Posterior cingulate gyrus (tissue), 11 donors: ENCODE measurements at places on chromosomes 16 and 17.

DNA sequence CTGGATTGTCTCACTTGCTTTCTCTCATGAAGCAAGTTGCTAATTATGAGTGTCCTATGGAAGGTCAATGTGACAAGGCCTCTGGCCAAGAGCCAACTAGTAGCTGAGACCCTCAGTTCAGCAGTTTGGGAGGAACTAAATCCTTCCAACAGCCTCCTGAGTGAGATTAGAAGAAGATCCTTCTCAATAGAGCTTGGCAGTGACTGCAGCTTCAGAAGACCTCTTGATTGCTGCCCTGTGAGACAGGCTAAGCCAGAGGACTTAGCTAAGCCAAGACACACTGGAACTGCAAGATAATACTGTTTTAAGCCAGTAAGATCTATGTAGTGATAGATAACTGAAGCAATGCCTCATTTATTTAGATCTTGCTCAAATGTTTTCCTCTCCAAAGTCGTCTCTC is 34.3 kb downstream of the PCTP start:
- DNase-seq: no peak

GRCh38 chr17:68310152-68310551 is 18.9 kb downstream of the ARSG start:
- DNase-seq: no peak

GRCh38 chr16:2030036-2030435 is 3.3 kb downstream of the NHERF2 start:
- no peak for DNase-seq

- no peak for DNase-seq
Measured at GRCh38 chr17:80498242-80498919, 22.0 kb upstream of the NPTX1 start.

- DNase-seq: peak; percentile 56
Measured at GRCh38 chr16:84672276-84673202, 24.2 kb downstream of the KLHL36 start.

- DNase-seq: no peak
Measured at GRCh38 chr16:52555572-52555971, 8.6 kb upstream of the TOX3 start.

- DNase-seq: no peak
Measured at GRCh38 chr16:10965440-10966061, 21.2 kb downstream of the CLEC16A start.

GRCh38 chr17:57158325-57158724 is 73.3 kb downstream of the AKAP1 start:
- DNase-seq: no peak

- DNase-seq: peak; percentile 63
Measured at GRCh38 chr16:57091975-57092785, at the start of gene CPNE2. CPNE2 (plus strand) TSS chr16:57092583; CDS start chr16:57110743, 18,160 bp downstream.
